EL (cell line): ENCODE measurements at places on chromosomes 13 and 19.

- DNase-seq, result no peak
These were observed 44.2 kb downstream of the MBNL2 start for GRCh38 chr13:97266332-97266731.

- DNase-seq, result no peak
These were observed 599 bp downstream of the ZIC2 start for GRCh38 chr13:99982036-99982730.

DNA sequence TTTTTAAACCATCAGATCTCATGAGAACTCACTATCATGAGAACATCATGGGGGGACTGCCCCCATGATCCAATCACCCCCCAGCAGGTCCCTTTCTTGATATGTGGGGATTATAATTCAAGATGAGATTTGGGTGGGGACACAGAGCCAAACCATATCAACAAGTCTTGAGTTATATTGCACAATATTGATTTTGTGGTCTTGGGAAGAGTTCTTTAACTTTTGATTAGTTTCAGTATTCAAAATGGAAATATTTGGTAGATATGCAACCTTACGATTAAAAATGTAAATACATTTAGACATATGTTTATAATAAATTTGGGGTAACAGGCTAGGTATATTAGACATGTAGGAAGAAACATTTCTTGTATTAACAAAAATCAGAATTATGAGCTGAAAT lies 188.2 kb downstream of the GPC5 start:
- no peak for DNase-seq

DNA sequence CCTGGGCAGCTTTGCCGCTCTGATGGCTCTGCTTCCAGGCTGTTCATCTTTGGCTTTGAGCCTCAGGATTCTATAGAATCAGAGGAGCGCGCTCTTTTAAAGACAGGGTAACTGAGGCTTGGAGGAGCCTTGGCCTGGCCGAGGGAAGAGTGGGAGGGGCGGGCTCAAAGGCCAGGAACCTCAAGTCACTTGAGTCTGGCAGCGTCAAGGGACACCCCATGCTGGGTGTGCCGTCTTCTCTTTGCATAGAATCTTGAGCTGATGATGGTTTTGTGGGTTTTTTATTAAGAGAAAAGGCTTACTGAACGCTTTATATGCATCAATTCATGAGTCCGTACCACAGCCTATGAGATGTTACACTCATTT lies 1.1 kb downstream of the PGLS start:
- DNase-seq, result no peak

DNA sequence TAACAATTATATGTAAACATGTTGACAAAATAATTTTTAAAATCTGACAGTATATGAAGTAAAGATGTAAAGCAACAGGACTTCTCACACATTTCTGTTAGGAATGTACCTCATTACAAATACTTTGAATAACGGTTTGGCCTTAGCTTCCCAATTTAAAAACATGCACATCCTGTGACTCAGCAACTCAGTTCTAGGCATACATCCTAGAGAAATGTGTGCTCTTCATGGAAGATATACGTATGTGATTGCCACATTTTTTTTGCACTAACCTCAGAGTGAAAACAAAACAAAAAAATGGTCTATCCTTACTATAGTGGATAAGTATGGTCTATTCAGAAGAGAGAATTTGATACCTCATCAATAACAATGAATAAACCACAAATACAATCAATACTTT lies 314.6 kb downstream of the LIG4 start:
- DNase-seq, result no peak

DNA sequence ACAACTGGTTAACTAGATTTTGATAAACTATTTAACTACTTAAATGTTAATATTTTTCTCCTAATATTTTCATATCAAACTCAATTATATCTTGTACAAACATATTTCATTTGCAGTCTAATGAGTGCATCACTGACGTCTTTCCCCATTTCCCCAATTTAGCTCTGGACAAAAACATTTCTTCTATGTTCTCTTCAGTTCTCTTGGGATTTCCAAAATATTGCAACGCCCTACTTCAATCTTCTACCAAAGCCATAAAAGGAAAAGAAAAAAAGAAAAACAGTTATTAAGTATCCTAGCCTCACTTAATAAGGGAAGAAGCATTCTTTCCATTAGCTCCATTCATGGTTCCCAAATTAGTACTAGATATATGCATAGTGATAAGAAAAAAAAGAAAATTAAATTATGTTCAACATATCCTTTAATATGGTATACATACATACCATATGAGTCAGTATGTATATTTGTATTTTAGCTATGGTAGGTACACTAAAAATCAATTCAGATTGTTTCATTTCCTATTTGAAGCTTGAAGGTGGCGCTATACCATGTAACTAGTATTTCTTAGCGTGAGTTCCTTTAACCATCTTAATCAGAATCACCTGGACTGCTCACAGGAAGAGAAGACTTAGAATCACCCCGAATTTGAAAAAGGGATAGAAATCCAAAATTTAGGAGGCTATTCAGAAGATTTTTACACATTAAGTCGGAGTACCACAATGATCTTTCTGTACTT lies 9.9 kb downstream of the FBXL3 start:
- no peak for DNase-seq

GRCh38 chr13:41561170-41561569 lies 103.8 kb downstream of the RGCC start:
- DNase-seq, result no peak

DNA sequence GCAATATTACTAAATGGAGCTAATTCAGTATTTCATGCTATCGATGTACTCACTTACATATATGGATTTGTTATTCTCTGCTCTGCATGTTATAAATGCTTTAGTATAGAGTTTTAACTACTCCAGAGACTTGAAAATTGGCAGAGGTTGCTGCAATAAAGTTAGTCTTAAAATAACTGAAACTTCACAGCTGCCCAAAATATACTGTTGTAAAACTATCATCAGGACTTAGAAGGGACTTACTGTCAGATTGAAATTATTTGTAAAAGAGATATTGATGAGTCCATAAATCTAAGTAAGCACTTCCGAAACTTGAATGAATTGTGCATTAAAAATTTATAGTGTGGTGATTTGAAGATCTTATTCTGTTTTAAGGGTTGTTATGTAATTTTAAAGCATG lies 1178.2 kb upstream of the PCDH20 start:
- no peak for DNase-seq

DNA sequence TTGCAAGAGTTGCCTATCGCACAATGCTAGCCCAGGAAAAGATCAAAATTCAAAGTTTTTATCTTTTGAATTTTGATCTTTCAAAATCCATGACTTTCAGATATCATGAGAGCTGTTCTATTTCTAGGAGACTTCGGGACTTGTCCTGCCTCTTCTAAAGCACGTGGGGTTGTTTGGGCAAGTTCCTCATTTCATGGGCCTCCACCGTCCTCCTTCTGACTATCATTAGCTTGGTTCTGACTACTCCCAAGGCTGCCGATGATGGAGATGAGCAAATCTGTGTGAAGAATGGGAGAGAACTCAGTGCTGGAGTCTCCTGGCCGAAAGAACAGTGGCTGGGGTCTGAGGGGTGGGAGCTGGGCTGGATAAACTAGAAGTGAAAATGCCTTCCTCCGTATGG lies 86.5 kb downstream of the COL4A1 start:
- no peak for DNase-seq

DNA sequence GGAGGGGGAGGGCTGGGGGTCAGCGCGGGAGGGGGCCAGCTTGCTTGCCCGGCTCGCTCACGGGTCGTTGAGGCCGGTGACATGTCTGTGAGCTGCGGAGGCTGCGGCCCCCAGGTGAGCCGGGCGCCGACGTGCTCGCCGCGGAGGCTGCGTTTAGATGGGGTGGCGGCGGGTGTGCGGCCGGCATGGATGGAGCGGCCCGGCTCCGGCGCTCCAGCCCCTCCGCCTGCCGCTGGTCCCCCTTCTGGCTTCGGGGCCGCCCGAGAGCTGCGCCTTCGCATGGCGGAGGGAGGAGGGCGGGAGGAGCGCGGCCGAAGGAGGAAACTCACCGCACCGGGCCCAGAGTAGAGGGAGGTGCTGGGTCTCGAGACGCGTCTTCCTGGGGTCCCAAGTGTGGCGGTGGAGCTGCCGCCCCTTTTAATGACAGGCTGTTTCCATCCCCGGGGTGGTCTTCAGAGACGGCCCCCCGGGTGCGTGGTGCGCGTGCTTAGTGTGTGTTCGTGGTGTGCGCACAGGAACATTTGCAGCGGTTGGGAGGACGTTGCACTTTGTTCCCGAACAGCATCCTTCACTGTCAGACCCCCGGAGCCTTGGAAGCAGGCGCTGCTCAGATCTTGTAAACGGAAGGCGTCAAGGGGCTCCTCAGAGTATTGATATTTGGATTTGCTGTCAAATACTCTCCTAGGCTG lies at the start of gene AKAP11:
Gene AKAP11, plus strand, starts transcription at position 38 of the 689 bp plus-strand sequence. CDS start 14,197 bp downstream, outside the sequence.
- peak; percentile 65 for DNase-seq

- no peak for DNase-seq
These were observed 104.5 kb downstream of the URI1 start for GRCh38 chr19:30046522-30046921.

DNA sequence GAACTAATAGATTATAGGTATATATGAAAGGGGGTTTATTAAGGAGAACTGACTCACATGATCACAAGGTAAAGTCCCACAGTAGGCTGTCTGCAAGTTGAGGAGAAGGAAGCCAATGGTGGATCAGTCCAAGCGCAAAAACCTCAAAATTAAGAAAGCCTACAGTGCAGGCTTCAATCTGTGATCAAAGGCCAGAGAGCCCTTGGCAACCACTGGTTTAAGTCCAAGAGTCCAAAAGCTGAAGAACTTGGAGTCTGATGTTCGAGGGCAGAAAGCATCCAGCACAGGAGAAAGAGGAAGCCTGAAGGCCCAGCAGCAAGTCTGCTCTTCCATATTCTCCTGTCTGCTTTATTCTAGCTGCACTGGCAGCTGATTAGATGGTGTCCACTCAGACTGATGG lies 721.3 kb upstream of the PCDH9 start:
- DNase-seq, result no peak

- no peak for DNase-seq
These were observed 14.6 kb downstream of the KCTD15 start for GRCh38 chr19:33811246-33811645.

GRCh38 chr19:48934837-48935236 lies 1.3 kb downstream of the DHDH start:
- DNase-seq, result no peak

- DNase-seq, result no peak
These were observed 9.5 kb downstream of the NKPD1 start for GRCh38 chr19:45151320-45151719.

DNA sequence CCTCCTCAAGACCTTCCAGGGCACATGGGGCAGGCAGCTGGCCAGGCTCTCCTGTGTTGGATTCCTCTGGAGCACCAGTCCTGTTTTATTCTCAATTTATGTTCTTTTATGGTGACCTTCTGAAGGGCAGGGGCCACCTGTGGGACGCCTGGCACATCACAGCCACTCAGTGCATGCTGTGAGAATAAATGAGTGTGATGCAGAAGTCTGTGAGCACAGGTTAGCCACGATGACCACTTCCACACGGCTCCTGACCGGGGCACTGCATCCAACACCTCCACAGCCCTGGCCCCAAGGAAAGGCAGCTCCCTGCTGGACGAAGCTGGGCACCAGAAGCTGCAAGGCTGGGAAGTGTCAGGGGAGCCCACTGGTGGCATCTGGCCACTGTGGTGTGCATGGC lies 122.8 kb downstream of the CRYL1 start:
- DNase-seq, result no peak

DNA sequence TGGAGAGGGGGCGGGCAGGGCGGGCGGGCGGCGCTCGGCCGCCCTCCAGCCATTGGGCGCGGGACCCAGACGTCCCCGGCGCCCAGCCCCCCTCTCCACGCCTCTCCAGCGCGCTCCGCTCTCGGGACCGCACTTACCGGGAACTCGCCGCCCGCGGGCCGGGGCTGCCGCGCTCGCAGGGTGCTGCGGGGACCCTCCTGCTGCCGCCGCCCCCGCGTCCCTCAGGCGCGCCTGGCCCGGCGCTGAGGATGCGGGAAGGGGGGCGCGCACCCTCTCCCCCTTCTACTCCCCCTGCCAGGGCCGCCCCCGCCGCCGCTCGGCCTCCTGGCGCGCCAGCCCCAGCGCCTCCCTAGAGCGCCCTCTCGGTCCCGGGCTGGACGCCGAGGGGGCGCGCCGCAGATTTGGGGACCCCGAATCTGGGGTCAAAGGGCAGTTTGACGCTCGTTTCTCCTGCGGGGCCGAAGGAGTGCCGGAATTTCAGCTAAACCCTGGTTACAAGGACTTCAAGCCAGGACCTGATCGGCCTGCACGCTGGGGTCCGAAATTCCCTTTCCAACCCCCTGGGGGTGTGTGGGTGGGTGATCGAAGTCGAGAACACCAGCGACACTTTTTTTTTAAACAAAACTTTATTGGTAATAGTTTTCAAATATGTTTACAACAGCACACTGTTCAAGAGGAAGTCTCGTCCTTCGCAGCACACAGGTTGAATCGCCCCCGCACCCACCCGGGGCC lies 696 bp upstream of the SAMD1 start:
- DNase-seq, result peak; percentile 71

- peak; percentile 74 for DNase-seq
These were observed 51.5 kb downstream of the INSR start for GRCh38 chr19:7242601-7243258.

GRCh38 chr19:49355909-49356353 lies 6.3 kb downstream of the TEAD2 start:
- DNase-seq, result no peak

DNA sequence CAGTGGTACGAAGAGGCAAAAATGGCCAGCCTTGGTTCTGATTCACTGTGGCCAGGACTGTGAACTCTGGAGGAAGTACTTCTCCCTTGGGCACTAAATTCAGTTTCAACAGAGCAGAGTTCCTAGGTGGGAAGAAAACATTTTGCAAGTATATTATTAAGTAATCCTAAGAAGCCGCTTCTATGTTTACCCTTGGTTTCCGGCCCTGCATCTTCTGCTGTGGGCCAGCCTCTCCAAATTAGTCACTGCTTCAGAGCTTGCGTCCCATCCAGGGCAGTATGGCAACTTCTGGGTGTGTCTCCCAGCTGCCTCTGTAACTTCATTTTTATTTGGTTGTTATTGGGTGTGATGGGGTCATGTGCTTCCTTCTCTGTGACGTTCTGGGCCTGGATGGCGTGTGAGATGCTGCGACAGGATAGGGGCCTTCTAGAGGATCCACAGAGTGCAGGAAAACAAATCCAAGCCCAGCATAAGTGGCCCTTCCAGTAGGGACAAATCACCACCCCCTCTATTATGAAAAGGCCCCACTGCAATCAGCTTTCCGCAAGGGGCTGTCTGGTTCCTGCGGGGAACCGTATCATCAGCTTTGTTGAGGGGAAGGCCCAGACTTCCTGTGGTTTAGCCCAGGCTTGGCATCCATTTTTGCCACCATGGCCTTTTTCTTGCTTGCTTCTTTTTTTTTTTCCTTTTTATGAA lies 55.1 kb upstream of the C1QTNF9 start:
- DNase-seq, result no peak

- no peak for DNase-seq
These were observed 566.3 kb downstream of the LIG4 start for GRCh38 chr13:107649079-107649478.

GRCh38 chr19:28537896-28538295 lies 675.1 kb downstream of the UQCRFS1 start:
- DNase-seq, result no peak
